ENCODE measurements at places on chromosomes 11 and 22.

DNA sequence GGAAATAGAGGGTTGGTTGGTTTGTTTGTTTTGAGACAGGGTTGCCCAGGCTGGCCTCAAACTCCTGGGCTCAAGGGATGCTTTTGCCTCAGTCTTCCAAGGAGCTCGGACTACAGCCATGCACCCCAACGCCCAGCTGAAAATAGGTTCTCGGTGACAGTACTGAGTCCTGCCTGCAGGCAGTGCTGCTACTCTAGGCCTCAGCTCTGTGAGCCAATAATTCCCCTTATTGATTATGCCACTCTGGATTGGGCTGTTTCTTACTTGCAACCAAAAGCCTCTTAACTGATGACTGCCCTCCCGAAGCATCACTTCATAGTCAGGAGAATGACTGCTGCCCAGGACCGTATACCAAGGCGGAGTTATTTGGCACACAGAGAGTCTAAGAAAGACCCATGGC is 1.2 kb upstream of the C11orf16 start:
- no peak for DNase-seq

- no peak for DNase-seq
These were observed 2.5 kb downstream of the PANX1 start for GRCh38 chr11:94131047-94131717.

GRCh38 chr11:78469896-78470295 is 52.3 kb upstream of the GAB2 start:
- no peak for DNase-seq

DNA sequence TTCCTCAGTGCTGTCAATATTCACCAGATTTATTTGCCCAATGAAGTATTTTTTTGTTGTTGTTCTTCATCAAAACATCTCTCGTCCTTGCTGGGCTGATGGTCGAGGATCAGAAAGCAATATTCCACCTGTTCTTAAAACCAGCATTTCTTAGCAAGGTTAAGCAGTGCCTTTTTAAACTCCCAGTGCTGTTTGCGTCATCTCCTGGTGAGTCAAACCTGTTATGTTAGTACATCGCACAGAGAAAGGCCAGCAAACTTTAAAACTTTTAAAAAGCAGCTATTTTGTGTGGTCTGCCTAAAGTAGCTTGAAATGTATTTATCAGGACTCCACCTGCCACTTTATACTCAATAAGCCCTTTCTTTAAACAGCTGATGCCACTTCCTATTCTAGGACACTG is 802.0 kb downstream of the KCNA4 start:
- DNase-seq: no peak

DNA sequence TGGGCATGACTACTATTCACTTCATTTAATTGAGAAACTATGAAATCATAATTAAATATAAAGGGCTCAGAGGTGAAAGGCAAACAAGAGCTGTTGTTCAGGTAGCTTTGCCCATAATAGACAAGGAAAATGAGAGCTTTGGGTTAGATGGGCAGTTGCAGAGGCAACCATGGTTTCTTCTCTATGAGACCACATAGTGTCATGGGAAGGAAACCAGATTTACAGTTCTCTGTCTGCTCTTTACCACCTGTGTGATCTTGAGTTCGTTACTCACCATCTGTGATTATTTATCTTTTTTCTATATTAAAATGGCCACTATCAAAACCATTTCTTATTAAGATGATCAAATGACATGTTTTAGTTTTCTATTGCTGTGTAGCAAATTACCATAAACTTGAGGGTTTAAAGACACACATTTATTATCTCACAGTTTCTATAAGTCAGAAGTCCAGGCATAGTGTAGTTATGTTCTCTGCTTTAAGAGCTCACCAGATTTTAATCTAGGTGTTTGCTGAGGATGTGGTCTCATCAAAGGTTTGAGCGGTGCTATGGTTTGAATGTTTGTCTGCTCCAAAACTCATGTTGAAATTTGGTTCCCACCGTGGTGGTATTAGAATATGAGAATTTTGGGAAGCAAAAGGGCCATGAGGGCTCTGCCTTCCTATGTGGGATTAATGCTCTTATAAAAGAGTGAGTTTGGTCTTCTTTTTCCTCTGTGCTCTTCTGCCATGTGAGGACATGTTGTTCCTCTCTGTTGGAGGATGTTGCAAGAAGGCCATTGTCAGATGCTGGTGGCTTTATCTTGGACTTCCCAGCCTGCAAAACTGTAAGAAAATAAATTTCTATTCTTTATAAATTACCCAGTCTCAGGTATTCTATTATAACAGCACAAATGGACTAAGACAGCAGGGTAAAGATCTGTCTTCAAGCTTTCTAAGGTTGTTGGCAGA is 38.2 kb downstream of the OR2AG2 start:
- peak; percentile 33 for DNase-seq

DNA sequence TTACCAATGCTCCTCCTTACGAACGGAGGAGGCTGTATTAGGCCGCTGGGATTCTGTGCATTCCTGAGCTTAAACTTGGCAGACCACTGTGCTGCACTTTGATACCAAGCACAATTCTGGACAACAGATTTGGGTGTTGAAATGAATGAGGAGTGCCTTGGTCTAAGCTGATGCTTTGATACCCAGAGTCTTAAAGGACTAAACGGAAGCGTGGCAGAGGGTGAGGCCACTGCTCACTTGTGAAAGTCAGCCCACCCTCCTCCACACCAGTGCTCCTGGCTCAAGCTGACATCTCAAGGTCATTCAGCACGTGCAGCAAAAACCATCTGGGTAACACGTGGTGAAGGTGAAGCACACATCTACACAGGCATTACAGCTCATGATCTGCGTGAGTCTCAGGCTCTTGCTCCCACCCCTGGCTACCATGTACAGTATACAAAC is 85.9 kb downstream of the MICAL3 start:
- DNase-seq: no peak

GRCh38 chr11:62195945-62196344 is 5.9 kb downstream of the SCGB1D1 start:
- no peak for DNase-seq

- no peak for DNase-seq
These were observed 59.0 kb downstream of the ST14 start for GRCh38 chr11:130218501-130219070.

DNA sequence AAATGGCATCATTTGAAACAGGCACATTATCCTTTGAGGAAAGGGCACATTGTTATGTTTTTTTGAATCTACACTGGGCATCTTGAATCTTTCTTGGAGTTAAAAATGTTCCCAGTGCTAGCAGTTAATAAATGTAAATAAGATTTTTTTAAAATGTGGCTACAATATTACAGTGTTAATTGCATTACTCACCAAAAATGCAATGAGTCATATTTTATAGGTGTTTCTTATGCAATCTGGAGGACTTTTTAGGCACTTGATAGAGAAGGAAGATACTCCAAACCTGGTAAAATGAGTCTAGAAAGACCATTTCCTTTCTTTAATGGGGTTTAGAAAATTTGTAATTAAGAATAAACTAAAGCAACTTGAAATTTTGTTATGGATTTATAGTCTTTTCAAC is 238.0 kb downstream of the METTL15 start:
- DNase-seq: no peak

GRCh38 chr22:26174280-26174679 is 5.0 kb downstream of the SEZ6L start:
- DNase-seq: no peak

DNA sequence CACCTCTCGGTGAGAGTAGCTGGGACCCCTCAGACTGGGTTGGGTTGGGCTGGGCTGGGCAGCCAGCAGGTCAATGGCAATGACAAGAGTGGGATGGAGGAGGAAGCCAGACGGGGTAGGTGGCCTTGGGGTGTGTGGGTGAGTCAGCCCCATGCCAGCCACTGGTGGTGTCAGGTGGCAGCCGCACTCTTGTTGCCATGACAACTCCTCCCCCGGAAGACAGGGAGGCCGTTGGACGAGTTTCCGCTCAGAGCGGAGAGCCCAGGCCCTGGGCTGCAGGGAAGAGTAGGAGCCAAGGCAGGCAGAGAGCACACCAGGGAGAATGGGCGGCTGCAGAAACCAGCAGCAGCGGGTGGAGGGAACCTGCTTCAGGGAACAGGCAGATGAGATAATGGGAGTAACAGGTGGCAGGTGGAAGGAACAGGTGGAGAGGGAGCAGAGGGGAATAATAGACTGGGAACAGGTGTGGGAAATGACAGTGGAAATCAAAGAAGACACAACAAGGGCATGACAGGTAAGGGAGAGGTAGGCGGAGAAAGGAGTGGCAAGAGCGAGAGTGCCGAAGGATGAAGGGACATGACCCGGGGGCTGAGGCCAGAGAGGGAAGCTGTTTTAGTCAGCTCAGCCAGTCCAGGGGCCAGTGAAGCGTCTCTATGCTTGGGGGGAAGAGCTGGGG is 8.7 kb downstream of the SPTBN2 start:
- DNase-seq: peak; percentile 72

DNA sequence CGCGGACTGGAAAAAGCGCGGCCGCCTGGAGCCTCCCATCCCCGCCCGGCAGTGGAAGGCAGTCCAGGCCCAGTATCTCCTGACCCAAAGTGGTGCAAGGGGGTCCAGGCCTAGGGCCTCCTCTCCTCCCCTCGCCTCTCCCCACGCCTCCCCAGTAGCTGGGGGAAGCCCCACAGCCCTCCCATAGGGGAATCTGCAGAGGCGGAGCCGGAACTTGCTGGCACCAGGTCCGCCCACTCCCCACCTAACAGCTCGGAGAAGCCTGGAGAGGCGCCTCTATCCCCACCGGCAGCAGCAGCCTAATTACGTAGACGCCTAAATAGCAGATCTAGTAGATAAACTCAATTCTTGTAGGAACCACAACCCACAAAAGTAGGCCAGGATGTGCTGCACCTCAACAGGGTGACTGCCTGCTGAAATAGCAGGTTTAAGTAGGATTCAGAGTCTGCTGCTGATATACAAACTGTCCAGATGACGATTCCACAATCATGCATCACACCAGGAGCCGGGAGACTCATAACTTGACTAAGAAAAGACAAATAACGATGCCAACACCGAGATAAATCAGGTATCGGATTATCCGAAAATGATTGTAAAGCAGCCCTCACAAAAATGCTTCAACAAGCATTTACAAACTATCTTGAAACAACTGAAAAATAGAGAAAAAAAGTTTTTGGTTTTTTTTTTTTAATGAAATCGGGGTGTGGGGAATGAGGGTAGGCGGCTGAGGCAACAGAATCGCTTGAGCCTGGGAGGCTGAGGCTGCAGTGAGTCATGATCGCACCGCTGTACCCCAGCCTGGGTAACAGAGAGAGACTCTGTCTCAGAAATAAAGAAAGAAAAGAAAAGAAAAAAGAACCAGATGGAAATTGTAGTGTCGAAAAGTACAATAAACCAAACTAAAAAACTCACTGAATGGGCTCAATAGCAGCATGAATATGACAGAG is 11.4 kb upstream of the BRD1 start:
- DNase-seq: no peak

DNA sequence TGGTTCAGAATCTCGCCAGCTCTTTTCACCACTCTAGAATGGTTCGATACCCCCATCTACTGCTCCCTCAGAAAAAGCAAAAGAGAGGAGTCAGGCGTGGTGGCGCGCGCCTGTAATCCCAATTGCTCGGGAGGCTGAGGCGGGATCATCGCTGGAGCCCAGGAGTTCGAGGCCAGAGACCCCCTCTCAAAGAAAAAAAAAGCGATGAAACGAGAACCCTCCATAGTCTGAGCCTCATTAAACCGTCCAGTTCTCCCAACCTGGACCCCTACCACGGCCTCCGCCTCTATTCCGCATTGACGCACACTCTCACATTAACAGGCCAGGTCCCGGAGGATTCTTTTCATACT is 439 bp downstream of the SPA17 start:
- no peak for DNase-seq
